ENCODE measurements at places on chromosomes 16 and 17.

DNA sequence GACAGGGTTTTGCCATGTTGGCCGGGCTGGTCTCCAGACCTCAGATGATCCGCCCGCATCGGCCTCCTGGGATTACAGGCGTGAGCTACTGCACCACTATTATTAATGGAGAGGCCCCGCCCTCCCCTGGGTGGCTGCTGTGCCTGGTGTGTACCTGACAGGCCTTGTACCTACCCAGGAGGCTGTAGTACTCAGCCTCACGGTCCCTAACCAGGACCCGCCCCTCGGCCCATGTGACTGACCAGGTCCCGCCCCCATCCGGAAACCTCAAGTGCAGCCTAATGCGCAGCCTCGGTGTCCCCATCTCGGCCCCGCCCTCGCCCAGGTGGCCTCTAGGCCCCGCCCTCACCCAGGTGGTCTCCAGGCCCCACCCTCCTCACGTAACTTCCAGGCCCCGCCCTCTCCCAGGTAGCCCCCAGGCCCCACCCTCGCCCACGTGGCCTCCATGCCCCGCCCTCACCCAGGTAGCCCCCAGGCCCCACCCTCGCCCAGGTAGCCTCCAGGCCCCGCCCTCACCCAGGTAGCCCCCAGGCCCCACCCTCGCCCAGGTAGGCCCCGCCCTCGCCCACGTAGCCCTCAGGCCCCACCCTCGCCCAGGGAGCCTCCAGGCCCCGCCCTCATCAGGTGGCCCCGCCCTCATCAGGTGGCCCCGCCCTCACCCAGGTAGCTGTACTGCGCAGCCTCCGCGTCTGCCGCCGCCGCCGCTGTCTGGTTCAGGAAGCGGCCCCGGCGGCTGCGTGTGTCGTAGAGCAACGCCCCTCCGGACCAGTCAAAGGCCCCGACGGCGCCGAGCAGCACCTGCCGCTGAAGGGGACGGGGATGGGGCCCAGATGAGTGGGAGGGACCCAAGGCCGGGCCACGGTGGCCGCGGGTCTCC lies 31.0 kb downstream of the HASPIN start:
- DNase-seq, result no peak

GRCh38 chr17:42618442-42619150 lies 9.1 kb downstream of the TUBG1 start:
- DNase-seq, result no peak

GRCh38 chr17:42832213-42832933 lies 824 bp upstream of the PSME3 start:
- no peak for DNase-seq

DNA sequence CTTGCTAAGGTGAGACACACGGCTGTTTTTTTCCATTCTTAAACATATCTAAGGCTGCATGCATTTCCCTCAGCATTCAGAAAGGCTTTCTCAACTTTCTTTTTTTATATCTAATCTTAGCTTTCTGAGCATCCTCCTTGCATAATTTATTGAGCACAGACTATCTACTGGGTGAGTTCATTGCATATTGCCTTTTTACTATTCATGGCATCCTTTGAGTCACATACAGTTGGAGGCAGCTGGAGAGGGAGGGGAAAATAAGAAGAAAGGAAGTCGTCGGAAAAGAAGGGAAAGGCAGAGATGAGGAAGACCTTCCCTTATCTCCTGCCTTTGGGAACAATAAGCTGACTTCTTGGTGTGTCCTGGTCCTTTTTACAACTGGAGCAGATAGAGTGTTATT lies 468.3 kb downstream of the SLC39A11 start:
- DNase-seq, result no peak
